ENCODE measurements at places on chromosomes 5 and 9.

DNA sequence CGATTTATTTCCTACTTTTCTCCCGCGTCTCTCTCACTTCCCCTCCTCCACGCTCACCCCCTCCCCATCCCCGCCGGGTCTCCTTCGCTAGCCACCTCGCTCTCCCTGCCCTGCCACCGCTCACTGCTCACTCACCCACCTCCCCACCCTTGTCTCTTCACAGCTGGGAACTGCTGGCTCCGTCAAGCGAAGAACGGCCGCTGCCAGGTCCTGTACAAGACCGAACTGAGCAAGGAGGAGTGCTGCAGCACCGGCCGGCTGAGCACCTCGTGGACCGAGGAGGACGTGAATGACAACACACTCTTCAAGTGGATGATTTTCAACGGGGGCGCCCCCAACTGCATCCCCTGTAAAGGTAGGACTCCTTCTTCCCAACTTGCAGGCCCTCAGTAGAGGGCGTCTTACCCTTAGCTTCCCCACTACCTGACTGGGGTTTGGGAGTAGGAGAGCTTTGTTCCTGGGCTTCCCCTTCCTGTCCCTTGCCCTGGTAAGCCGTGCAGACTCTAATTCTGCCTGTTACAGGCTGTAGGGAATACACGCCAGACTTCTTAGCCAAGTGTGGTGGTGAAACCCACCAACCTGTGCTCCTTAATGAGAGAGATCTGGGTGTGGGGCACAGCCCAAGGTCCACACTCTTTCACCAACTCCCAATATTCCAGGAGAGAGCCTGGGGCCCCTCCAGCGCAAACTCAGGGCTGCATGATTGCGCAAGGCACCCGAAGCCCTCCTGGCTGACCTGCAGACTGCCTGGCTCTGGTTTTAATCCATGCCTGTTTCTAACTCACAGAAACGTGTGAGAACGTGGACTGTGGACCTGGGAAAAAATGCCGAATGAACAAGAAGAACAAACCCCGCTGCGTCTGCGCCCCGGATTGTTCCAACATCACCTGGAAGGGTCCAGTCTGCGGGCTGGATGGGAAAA is 2.5 kb downstream of the FST start:
- DNase-seq: peak; percentile 13

DNA sequence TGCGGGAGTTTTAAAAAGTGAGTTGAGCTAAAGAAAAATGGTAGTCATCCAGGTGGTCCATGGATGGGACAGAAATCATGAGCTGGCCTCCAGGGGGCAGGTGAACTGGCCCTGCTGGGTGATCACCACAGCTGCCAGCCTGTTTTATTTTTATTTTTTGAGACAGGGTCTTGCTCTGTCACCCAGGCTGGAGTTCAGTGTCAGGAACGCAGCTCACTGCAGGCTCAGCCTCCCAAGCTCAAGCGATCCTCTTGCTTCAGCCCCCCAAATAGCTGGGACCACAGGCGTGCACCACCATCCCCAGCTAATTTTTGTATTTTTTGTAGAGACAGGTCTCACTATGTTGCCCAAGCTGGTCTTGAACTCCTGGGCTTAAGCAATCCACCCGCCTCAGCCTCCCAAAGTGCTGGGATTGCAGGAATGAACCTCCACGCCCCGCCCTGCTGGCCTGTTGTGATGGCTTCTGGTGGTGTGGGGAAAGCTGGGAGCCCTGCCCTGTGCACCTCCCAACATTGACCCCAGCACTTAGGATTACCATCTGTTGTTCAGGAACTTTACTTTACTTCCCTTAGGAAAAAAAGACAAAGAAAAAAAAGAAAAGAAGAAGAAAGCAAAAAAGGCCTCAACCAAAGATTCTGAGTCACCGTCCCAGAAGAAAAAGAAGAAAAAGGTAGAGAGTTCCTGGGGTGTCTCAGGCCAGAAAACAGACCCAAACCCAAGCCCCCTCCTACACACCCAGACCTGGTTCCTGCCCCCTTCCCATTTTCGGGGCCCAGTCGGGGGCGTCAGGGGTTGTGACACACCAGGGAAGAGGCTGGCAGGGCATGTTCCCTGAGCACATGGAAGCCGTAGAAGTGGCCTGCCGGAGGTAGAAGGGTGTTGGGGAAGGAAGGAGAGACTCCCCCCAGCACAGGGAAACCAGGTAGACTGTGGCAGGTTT is 14.7 kb downstream of the CD74 start:
- DNase-seq: no peak

DNA sequence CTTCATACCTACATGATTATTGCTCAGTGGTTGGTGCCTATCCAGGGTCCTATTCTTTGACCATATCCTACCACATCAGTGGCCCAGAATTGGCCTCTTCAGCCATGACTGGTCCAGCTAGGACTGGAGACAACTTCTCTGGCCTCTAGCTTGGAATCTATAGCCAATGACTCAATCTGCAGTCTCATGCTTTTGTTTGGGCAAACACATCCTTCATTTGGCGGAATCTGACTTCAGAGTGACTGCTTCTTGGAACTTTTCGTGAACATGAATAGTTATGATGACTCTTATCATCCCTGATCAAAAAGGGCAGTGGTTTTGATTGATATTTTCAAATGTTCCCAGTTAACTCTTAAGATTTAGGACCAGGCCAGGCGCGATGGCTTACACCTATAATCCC is 134.1 kb downstream of the PAPPA start:
- DNase-seq: peak; percentile 57

DNA sequence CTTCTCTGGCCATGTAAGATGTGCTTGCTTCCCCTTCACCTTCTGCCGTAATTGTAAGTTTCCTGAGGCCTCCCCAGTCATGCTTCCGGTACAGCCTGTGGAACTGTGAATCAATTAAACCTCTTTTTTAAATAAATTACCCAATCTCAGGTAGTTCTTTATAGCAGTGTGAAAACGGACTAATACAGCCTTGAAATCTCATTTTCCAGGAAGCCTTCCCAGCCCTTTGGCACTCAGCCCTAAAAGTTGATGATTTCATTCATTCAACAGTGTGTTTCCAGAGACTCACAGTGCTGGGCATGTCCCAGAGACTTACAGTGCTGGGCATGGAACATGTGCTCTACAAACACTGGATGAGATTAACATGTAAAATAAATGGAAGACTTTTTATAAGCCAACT is 135.8 kb downstream of the DCP2 start:
- peak; percentile 38 for DNase-seq

DNA sequence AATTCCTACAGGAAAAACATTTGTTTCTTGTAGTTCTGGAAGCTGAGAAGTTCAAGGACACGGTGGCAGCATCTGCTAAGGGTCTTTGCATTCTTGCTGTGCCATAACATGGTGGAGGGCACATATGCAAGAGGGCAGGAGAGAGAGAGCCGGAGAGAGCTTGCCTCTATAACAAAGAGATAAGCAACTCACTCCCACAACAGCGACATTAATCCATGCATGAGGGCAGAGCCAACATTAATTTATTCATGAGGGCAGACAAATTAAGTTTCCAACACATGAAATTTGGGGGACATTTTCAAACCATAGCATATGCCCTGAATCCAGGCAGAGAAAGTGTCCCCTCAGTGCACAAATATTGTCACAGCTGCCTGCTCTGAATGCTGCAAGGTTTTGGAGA is 4.4 kb upstream of the GTF3C5 start:
- no peak for DNase-seq

DNA sequence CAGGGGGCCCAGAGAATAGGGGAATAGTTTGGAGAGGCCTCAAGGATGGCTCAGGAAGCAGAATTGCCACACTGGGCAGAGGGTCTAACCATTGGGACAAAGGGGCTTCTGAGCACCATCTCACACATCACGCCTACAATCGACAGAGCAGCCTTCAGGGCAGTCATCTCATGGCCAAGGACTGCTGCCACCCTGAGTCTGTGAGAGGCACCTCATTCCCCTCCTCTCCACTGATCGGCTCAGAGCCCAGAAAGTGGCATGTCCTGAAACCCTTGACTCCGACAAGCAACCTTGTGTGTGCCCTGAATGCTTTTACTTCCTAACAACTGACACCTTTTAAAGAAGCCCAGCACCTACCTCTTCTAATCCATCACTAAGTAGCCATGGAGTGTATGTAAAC is 128.9 kb upstream of the PTPN3 start:
- DNase-seq: no peak

DNA sequence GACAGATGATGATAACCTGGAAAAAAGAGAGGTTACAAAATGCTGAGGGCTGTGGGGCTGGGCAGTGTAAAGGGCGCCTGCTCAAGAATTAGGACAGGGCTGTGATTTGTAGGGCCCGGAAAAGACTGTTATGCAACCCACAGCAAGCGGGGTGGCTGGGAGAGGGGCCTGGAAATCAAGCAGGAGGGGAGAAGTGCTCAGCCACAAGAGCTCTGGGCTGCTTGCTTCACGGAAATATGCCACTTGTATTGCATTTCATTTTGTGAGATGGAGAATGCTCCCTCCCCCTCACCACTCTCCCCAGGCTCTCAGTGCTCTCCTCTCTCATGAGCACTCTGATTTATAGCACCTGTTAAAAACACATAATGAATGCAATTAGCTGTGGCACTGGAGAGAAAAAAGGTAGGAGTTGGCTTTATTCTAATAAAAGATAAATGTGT is 8.4 kb upstream of the HAND1 start:
- no peak for DNase-seq

DNA sequence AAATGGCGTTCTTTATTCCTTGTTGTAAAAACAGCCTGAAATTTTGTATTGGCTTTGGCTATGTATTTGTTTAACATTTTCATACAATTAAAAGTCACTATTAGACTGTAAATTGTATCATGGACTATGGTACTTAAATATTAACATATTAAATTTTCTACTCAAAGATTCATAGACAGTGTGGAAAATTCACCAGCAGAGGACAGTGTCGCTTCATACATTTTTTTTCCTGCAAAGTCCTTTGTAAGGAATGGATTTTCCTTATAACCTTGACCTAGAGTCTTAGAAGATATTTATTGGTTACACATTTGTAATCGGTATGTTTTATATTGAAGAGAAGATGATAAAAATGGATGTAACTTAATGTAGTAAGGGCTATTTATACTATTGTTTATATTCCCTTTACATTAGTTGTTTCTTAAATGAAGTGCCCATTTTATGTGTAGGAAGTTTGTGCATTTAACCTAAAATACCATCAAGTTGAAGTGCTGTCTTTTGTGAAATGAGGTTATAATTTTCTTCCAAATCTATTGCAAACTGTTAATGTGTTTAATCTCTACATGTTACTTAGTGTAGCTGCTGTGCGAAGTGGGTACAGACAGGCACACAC is 150.1 kb downstream of the KDM4C start:
- DNase-seq: peak; percentile 21

DNA sequence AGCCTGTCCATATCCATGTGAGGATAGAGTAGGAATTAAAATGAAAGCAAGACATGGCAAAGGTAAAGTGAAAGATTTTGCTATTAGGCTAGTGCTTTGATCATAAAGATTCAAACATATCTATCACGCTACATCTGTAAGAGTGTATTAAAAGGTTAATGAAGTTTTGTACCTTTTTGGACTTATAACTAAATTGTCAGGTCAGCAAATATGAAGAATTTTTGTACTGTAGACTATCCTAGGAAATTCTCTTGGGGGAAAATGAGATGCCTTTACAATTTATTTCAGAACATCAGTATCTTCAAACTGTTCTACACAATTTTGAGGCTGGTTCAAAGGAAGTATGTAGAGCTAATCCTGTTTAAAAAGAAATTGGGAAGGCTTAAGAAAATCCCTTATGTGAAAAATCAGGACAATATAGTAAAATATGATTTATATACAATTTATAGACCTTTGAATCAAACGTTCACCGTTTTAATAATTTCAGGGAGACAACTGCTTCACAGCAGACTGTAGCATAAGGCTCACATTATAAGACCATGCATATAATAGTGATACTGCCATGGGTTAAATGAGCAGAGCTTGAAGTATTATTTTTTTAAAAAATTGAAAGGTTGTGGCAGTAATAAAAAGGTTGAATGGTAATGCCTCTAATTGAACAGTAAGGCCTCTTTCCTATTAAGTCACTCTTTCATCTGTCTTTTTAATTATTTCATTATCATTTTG is 639.5 kb upstream of the ARRDC3 start:
- no peak for DNase-seq

GRCh38 chr9:135794361-135794885 is 92.4 kb downstream of the KCNT1 start:
- DNase-seq: no peak

DNA sequence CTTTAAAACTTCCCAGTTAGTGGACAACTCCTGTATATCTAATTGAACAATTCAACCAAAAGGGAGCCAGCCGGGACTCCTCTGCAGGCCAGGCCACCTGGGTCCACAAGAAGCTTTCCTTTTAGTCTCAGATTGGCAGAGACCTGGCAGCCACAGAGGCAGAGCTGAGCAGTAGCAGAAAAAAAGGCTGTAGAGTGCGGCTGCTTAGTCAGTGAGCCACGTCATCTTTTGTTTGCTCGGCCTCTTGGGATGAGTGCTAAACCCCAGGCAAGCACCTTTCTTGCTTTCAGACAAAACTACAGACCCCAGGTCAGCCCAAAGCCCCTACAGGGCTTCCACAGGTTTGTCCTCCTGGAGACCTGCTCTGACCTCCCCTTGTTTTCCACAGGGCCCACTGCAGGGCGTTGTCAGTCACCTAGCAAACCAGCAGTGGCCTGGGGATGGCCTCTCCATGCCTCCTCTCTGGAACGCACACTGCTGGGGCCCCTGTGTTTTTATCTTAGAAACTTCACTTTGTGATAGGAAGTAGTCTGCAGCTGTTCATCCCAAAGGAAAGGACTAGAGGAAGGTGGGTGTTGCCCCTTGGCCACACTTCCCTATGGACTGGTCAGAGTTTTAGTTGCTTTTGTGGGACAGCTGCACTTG is 49.9 kb downstream of the SHB start:
- DNase-seq: peak; percentile 93

DNA sequence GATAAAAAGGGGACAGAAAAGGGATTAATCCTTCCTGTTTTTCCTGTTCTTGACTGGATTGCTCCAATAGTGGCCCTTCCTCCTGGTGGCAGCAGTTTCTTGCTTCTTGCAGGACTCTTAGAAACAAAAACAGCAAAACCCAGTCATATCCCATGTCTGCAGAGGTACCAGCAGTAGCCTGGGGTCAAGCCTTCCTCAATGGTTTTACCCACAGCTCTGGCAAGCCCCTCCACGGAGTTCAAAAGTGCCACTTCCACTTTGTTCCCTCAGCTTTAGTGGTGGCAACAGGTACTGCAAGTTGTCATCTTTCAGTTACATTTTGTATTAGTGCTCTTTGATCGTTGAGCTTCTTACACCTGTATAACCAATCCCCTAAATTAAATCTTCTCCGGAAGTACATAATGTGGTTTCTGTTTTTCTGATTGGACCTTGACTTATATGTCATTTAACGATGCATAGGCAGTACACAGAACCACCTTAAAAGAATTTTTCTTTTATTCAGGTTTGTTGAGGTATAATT is 8.7 kb upstream of the RANBP6 start:
- DNase-seq: peak; percentile 22

- peak; percentile 61 for DNase-seq
Measured at GRCh38 chr9:136996361-136997292, at the start of gene CLIC3. Gene CLIC3, minus strand, starts transcription at chr9:136996568. Its CDS starts 25 bp downstream, at chr9:136996543.

GRCh38 chr9:2875218-2875977 is 31.5 kb upstream of the PUM3 start:
- no peak for DNase-seq

DNA sequence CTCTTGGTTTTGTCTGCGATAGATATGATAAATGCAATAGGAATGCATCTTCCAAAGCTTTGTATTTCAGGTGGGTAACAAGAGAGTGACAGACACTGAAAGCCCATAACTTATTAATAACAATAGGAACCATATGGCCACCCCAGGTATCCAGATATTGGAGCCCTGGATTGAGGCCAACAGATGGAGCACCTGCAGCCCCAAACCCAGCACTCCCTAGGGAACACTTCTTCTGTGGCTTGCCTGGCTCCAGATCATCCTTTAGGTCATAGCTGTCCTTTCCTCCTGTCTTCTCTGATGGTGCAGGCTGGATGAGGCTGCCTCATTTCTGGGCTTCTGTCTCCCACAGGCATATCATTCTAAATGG is 5.0 kb upstream of the IL3 start:
- no peak for DNase-seq
